ENCODE measurements at places on chromosomes 7 and 10.
A peak's percentile ranks its signal among the peaks of the same experiment; 100 is the strongest.

DNA sequence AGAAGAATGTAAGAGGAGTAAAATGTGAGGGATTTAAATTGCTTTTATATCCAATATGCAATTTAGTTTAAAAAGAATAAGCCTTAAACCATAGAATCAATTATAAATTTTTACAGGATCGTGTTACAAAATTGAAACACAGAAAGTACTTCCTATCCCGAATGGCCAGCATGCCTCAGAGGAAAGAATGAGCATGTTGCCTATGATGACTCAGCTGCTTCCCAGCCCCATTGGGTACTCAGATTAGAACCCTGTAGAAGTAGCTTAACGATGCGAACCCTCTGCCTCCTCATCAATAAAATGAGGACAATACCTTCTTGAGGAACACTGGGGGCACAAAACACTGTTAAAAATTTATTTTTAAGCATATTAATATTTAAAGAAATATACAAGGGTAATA is 113.4 kb upstream of the CDK1 start:
- DNase-seq, result no peak

DNA sequence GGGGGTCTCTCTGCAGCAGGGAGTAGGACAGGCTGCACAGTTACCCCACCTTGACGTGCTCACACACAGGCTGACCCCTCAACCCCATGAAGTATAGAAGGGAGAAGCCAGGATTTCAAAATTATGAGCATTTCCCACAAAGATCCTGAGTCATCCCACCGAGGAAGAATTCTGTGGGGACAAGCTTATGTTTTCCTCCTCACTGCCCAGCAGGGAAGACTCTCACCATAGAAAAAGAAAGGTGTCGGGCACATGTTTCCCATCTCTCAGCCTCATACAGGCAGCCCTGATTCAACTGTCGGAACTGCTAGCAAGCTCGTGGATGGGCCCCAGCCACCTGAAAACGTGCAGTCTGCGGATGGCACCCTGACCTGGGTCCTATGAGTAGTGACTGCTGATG is 499.7 kb upstream of the MKI67 start:
- no peak for DNase-seq

GRCh38 chr7:16753932-16754855 is 639 bp downstream of the TSPAN13 start:
- DNase-seq, result no peak

DNA sequence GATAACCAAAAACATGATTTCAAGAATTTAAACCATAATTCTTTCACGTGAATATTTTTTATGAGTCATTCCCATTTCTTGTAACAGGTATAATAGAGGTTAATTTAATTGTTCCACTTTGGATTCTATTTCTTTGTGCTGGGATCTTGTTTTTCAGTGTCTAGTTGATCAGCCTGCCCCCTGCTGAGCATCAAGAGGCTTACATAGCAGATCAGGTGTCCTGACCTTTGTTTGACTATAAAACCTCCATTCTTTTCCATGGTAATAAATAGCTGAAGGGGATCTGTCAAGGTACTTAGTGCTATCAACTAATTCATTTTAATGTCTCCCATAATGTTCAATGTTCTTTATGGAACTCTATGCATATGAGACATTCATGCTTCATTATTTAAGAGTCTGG is 4.9 kb downstream of the COL17A1 start:
- DNase-seq, result no peak

DNA sequence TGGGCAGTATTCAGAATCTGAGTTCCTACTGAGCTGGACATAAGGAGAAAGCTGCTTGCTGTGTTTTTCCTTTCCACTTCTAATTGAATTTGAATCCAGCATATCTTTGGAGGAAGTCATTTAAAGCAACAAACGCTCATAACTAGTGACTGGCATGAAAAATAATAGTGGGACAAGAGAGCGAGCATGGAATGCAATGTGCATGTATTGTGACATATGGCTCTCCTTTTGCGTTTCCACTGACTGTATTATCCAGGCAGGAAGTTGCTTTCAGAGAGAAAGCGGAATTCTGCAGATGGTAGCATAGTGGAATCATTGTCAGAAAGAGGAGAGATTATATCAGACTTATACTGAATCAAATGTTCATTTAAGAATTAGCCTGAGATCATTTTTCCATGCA is 368.6 kb downstream of the REEP3 start:
- no peak for DNase-seq

- no peak for DNase-seq
Observed at GRCh38 chr10:21364196-21365114, 161.0 kb downstream of the SKIDA1 start.

DNA sequence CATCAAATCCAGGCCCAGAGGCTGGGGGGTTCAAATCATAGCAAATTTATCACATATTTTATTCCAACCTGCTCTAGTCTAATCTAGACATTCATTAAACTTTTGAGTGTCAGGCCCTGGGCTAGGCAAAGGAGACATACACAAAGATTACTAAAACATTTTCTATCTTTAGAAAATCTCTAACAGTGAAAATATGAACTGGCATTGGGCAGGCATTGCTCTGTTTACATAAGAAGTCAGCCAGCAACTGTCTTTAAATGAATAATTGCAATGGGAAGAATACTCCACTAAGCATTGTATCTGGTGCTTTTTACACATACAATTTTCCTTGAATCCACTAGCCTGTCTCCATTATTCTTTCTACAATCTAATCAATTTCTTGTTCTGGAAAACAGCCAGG is 222.5 kb upstream of the LRRN3 start:
- no peak for DNase-seq

- DNase-seq, result no peak
Observed at GRCh38 chr7:6545398-6546126, 5.7 kb downstream of the GRID2IP start.

- no peak for DNase-seq
Observed at GRCh38 chr7:20063644-20064043, 153.5 kb downstream of the MACC1 start.

DNA sequence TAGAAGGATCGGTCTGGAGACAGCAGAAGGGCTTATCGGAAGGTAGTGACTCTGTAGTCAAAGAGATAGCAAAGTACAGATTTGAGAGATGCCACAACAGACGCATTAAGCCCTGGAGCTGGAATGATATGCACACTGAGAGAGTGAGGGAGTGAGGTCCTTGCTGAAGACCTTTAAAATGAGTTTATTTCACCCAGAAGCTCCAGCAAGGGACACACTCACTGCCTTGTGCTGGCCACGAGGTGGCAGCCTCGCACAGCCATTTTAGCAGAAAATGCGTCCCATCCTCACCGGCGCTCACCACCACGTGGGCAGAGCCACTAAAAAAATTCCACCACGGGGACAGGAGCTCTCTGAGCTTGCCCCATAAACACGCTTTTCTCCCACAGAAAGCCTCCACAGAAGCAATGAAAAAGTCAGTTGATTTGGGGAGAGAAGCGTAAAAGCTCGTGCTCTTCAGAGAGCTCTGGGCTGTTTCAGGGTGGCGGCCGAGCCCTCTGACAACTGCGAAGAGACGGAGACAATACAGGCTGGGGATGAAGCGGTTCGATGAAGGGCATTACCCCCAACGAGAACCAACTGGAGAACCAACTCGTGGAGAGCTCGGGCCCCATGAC is 163.0 kb upstream of the KLF14 start:
- DNase-seq, result peak; percentile 74

- DNase-seq, result no peak
Observed at GRCh38 chr10:25047591-25048301, 31.3 kb downstream of the THNSL1 start.

- no peak for DNase-seq
Observed at GRCh38 chr10:3287572-3288445, 115.2 kb upstream of the PITRM1 start.

GRCh38 chr7:132187869-132188789 is 388.1 kb downstream of the PLXNA4 start:
- no peak for DNase-seq

DNA sequence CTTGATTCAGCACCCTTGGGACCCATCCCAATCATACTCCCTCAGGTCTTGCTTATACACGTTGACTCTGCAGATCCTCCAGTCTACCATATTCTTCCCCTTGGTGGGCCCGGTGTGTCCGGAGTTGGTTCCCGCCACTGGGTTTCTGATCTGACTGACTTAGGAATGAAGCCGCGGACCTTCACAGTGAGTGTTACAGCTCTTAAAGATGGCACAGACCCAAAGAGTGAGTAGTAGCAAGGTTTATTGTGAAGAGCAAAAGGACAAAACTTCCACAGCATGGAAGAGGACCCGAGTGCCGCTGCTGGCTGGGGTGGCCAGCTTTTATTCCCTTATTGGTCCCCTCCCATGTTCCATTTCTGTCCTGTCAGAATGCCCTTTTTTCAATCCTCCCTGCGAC is 5.9 kb upstream of the GDF10 start:
- DNase-seq, result no peak

GRCh38 chr10:69807696-69808095 is 6.0 kb downstream of the COL13A1 start:
- no peak for DNase-seq

- no peak for DNase-seq
Observed at GRCh38 chr10:131207176-131207575, 104.3 kb downstream of the TCERG1L start.

DNA sequence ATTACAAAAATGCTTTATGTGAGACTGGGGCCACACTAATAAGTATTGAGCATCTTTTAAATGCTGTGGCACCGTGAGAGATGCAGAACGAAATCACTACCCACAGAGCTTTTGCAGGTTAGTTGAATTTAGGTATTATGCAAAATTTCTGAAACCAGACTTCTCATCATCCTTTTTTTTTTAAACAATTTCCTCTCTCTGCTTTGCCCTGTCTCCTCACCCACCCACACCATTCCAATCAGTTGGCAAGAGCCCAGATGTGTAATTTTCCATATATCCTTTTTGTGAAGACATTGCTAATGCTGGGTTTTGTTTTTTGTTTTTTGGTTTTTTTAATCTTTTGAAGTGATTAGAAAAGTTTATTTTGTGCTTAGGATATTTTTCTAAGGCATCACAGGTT is 1.1 kb downstream of the YAE1 start:
- DNase-seq, result no peak

- DNase-seq, result no peak
Observed at GRCh38 chr7:112162142-112162766, 43.9 kb downstream of the DOCK4 start.

DNA sequence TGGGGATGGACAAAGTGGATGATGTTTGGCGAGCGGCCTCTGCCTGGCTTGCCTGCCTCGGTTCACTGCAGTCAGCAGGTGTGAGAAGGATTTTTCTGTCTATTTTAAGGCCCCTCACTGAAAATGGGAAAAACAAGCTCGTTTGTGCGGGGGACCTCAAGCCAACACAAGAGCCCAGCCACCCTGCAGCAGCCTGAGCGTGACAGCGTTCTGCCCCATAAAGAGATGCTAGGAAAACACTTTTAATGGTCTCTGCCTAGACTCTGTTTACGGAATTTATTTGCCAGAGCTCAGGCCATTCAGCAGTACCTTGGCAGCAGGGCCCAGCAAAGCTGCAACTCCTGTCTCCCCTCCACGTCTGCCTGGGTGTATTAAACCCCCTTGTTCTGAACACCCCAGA is 131.7 kb downstream of the GRK5 start:
- DNase-seq, result no peak

DNA sequence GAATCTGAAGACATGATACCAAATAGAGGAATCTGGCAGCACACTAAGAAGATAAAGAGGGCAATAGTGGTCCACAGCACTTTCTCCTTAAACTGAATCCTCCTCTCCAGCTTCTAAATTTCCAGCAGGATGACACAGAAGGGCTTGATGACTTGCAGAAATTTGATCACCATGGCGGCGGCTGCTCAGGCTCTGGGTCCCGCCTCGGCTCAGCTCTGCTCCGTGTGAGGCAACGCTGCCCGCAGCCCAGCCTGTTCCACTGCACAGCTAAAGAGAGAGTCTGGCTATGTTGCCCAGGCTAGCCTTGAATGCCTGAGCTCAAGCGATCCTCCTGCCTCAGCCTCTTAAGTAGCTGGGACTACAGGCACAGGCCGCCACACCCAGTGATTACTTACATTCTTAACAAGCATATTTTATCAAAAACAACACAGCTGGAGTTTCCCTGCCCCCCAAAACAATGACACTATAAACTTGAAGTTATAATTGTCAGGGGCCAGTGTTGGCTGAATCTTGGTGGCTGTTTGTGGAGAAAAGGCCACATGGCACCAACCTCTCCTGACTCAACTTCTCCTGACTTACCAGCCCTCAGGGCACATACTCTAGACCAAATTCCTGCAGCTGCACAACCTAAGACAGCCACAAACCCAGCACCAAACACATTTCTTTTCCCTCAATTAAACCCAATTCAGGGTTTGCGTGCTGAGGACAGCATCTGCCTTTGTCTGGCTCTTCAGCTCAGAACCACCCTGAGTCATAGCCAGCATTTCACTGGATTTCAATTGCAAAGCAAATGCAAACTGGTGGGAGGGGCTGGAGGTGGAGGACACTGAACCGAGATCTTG is 11.6 kb upstream of the TNPO3 start:
- DNase-seq, result no peak

DNA sequence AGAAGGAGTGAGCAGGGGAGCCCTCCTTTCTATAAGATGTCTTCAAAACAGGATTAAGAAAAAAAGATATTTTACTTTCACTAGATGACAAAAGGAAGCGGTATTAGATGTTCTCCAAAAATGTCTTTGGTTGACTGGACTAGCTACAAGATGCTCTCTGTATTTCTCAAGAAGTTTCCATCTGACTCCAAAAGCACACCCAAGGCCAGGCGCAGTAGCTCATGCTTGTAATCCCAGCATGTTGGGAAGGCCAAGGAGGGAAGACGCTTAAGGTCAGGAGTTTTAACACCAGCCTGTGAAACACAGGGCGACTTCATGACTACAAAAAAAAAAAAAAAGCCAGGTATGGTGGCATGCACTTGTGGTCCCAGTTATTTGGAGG is 84.5 kb downstream of the PIP4K2A start:
- DNase-seq, result no peak

DNA sequence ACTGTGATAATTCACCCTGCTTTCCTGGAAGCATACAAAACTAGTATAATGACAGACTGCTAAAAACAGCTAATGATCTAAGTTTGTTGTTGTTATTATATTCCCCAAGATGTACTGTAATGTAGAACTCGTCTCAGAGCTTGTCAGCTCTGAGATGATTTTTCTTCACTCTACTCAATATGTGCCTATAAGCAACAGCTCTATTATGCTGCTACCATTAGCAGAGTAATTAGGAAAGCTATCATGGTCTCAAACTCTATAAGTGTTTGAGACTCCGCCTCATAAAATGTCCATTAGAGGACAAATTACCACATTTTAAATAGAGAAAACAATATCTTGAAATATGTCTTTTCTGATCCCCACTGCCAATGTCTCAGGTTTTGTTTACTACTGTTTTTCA is 476.5 kb upstream of the PCDH15 start:
- no peak for DNase-seq

DNA sequence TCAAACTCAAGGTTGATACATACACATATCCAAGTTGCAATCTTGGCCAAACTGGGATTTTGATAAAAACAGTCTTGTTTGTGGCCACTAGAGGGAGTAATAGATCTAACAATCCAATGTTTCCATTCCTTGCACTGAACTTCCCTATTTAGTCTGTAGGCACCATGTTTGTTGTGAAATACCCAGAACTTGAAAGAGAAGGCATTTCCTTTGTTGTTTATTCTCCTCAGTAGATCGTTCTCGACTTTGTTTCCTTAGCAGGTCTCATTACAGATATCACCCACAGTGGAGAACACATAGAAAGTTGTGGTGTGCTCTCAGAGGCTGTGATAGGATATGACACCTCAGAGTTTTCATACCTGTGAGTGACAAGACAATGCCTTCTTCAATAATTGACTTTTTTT is 70.3 kb upstream of the MXI1 start:
- DNase-seq, result no peak

GRCh38 chr7:97025983-97026714 is 1.5 kb upstream of the DLX5 start:
- no peak for DNase-seq

- DNase-seq, result no peak
Observed at GRCh38 chr10:96646301-96646700, 59.5 kb upstream of the TM9SF3 start.
